ENCODE measurements at places on chromosomes 5 and 9.

DNA sequence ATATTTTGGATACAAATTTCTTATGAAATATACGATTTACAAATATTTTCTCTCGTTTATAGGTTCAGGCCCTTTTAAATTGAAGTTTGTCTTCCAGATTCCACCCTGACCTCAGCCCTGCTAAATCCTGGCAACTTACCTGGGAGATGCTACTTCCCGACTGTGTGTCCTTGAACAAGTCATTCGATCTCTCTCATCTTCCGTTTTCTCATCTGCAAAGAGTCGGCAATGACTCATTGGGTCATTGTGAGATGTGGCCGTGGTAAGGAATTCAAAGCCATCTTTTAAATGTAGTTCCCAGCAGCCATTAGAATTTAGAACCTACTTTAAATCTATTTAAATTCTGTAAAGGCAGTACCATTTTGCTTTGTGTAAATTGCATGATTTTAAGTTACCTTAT is 72.5 kb downstream of the LHX2 start:
- DNase-seq, result no peak

DNA sequence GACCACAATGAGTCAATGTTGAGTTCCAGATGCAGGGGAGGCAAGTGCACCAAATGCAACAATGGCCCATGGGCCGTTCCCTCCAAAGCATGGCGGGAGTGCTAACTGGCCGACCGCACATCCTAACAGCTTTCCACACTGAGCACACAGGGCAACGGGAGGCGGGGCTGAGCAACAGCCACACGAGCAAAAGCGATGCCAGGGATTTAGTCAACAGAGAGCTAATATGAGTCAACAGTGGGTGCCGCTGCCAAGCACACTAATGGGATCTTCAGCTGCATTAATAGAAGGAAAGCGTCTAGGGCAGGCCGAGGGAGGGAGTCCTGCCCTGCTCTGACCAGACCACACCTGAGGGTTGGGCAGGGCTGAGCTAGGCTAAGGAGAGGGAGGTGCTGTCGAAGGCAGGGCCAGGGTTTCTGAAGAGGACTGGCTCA is 4.6 kb downstream of the EPB41L4B start:
- no peak for DNase-seq

GRCh38 chr5:157358871-157359270 is 92.9 kb downstream of the CYFIP2 start:
- no peak for DNase-seq

GRCh38 chr5:3600106-3601060 is 4.8 kb downstream of the IRX1 start:
- no peak for DNase-seq

DNA sequence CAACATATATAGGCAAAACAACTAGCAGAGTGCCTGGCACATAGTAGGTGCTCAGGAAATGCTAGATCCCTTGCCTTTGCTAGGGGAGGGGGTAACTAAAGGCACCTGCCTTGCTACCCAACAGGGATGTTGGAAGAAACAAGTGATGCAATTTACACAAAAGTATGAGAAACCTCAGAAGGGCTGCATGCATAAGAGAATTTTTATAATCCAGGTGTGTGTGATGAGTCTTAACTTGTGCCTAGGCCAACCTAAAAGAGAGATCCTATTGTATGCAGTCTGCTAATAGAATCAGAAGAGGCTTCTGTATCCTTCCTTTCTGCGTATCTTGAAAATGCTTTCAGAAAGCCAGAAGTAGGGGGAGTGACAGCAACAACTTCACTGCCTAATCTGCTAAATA is 135.9 kb downstream of the SLIT3 start:
- no peak for DNase-seq

DNA sequence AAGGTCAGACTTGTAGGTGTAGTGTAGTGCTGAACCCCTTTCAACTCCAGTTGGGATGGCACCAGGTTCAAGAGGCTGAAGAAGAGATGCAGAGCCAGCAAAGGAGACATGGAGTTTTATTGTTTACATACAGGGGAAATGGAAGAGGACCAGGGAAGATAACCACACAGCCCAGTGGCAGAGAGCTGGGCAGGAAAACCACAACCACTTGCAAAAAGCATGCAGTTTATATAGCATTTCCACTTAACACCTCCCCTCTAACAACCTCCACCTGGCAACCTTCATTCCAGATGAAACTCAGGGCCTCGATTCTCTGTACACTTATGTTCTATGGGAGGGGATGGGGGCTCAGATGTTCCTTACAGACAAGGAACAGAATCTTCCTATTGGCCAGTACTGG is 56.9 kb downstream of the SNX24 start:
- DNase-seq, result no peak

DNA sequence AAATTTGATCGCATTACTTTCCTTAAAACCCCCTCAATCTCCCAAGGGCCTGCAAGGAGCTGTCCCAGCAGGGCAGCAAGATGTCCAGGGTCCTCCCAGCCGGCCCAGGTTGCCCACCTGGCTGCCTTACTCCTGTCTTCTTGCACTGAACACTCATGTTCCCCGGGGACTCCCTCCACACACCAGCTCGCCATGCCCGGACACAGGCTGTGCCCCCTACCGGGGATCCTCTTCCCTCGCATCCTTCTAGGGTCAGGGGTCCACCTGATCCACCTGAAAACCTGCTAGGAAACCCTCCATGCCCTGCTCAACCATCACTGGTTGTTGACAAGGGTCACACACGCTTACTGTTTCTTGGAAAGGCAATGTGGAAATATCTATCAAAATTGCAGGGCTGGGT is 172.0 kb upstream of the MSX2 start:
- no peak for DNase-seq

DNA sequence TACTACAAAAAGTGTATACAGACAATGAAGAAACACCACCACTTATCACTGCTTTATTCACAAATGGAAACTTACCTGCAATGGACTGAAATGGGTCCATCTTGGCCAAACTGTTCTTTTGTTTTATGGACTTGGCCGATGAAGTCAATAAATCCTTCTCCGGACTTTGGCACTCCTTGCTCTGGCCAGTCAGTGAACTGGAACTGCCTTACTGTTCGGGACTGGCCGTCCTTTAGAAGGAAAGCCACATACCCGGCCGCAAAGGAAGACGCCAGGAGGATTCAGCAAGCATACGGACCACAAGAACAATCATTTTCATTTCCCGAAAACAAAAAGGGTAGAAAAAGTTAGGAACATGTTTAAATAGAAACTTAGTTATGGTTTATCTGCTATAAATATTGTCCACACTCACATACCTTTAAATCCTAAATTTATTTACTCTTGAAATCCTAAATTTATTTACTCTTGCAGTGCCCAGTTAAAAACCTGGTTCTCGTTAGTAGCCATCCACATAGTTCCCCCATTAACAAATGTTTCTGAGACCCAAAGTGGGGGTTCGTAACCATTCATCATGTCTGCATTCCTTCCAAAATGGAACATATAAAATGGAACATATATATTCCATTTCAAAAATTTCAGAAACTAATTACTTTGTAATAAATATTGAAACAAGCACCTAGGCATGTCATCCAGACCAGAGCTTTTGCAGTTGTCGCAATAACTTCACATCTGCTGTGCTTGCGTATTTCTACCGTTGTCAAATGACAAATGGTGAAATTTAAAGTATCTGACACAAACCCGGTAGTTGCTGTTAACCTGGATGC is 532.1 kb upstream of the DMAC1 start:
- DNase-seq, result no peak

DNA sequence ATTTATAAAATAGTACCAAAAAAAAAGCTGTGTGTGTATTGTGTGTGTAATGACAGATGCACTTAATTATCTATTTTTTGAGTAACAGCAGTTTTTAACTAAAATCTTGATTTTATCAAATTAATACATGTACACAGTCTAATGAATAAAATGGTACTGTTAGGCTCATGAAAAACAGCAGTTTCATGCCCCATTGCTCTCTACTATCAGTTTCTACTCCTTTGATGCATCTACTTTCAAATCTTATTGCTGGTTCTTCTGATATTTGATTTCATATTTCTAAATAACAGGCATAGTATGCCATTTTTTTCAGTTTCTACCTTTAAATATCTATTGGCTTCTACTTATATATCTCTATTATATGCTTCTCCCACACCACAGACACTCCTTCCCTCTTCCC is 117.4 kb downstream of the CCDC171 start:
- DNase-seq, result no peak

- DNase-seq, result no peak
Observed at GRCh38 chr5:120304663-120305062, 159.4 kb upstream of the PRR16 start.

- DNase-seq, result no peak
Observed at GRCh38 chr5:113574417-113574816, 60.9 kb downstream of the YTHDC2 start.

DNA sequence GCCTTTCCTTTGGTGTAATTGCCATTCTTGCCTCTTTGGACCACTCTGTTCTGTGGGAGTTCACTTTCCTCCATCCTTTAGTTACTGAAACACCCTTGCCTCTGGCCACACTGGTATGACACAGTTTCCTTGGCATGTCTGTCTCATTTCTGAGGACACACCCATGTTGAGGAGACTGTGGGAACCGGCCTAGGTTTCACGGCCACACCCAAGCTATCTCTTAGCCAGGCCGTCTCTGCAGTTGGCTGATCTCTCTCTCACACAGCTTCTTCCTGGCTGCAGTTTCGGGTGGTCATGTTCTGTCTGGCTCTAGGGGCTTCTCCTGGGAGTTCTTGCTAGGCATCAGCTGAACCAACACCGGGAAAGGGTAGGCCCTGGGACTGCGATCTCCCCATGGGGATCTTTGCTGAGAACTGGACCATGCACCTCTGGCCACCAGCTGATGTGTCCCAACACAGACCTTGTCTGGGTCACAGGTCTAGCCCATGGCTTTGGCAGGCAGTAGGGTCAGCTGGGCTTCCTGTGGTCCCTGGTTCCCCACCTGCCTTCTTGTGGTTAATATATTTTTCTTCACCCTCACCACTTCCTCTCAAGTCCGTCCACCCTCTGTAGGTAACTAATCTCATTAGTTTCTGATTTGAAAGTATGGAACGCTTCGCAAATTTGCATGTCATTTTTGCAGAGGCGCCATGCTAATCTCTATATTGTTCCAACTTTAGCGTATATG is 24.9 kb downstream of the ARHGEF37 start:
- DNase-seq, result no peak

DNA sequence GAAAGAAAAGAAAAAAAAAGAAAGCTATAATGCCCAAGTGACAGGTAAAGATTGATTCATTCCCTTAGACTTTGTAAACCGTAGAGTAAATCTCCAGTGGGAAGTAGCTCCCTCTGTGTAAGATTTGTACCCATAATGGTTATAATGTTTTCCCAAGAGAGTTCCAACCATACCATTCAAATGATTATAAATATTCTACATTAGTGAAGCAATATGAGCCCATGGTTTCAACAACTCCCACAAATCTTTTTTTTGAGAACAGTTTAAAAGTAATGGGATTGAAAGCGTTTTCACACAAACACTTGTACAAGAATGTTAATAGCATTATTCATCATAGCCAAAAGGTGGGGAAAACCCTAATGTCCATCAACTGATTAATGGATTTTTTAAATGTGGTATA is 58.0 kb downstream of the GRAMD2B start:
- no peak for DNase-seq

DNA sequence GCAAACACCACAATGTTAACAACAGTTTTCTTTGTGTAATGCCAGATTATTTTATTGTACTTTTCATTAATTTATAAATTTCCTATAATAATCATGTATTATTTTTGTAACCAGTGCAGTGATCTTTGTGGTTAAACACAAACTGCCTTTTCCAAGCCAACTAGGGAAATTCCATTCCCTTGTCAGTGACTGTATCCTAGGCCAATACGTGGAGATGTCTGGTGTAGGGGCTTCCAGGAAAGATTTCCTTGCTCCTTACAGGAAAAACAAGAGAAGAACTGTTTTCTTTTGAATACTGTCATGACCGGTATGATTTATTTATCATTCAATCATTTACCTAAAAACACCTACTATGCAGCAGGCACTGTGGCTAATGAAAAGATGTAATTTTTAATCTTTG is 31.4 kb downstream of the FANCC start:
- no peak for DNase-seq

DNA sequence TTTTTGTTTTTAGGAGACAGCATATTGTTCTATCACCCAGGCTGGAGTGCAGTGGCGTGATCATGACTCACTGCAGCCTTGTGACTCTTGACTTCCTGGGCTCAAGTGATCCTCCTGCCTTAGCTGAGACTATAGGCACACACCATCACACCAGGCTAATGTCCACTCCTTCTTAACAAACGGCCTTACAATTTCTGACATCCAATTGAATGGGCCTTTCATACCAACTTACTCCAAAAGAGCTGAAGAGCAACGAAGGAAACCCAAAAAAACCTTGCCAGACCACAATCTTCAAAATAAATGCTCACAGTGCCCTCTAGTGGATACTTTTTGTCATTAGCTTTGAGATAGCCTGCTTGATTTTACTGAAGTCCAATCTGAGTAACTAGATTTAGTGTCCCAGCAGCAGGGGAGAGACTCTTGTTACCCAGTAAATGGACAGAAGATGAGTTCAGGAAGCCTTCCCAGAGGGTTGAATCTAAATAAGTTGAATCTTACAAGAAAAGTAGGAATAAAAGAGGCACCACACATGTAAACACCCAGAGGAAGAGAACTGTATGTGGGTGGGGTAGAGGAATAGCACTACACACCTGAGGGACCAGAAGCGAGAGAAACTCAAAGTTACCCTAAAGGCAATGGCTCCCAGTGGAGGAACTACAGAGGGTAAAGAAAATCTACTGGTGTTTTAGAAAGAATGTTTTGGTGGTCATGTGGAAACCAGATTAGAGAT is 9.3 kb downstream of the ZNF622 start:
- peak; percentile 65 for DNase-seq

DNA sequence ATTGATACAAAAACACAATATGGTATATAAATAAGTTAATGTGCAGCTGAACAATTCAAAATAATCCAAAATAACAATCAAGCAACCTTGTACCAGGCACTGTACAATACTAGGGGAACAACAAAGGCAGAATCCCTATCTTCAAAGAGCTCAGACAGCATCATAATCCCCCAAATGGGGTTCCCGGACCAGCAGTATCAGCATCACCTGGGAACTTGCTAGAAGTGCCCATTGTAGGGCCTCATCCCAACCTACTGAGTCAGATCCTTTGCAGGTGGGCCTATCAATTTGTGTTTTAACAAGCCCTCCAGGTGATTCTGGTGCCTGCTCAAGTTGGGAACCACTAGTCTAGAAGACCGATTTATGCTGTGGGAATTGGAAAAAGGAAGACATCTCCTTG is 27.1 kb downstream of the SLIT3 start:
- no peak for DNase-seq

- no peak for DNase-seq
Observed at GRCh38 chr9:16559418-16560188, 310.9 kb downstream of the BNC2 start.

DNA sequence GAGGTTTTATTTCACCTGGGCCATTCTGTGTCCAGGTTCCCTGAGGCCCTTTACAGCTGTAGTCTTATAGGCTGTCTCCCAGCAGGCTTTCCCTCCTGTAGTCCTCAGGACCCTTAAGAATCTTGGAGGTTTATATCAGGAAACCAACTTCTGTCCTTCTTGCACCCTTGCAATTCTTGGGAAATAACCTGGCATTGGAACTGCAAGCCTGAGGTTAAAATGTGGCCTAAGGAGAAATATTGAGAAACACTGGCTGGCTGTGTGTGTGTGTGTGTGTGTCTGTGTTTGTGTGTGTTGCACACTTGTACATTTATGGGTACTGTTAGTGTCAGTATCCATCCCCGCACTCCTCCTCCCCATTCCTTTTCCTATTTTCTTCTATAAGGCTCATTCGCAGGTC is 168.9 kb downstream of the PAPPA start:
- DNase-seq, result no peak

Measured in activated CD4-positive, alpha-beta T cell treated with anti-CD3 and anti-CD28 coated beads, Interleukin-2, amount 50 U/mL, for 16 hours (primary cell).